ENCODE measurements at places on chromosomes 12 and 14.
A peak's percentile ranks its signal among the peaks of the same experiment; 100 is the strongest.

GRCh38 chr12:116164250-116165035, 113.0 kb downstream of the MED13L start:
- DNase-seq = no peak

GRCh38 chr12:229441-230191, 15.7 kb upstream of the SLC6A12 start:
- DNase-seq = no peak

GRCh38 chr12:78087363-78087675, 256.6 kb downstream of the NAV3 start:
- no peak for DNase-seq

DNA sequence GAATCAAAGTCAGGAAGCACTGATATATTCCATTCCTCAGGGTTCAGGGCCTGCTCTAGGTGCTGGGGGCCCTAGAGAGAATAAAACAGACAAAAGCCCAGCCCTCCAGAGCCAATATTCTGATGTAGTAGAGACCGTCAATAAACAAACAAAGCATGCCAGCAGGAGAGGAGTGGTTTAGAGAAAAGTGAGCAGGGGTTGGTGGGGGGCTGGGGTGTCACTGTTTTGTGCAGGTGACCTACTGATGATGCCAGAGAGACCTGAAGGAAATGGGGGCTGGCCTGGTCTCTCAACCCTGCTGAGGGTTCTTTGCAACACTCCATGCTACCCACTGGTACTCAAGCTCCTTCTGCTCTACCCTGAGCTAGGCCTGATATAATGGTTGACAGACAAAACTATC, 26.5 kb downstream of the IL26 start:
- DNase-seq = no peak

- DNase-seq = no peak
Observed at GRCh38 chr12:31867292-31867691, 91.9 kb upstream of the RESF1 start.

- DNase-seq = no peak
Observed at GRCh38 chr14:91171291-91171690, 57.4 kb downstream of the DGLUCY start.

- no peak for DNase-seq
Observed at GRCh38 chr12:16669756-16670155, 63.8 kb upstream of the LMO3 start.

DNA sequence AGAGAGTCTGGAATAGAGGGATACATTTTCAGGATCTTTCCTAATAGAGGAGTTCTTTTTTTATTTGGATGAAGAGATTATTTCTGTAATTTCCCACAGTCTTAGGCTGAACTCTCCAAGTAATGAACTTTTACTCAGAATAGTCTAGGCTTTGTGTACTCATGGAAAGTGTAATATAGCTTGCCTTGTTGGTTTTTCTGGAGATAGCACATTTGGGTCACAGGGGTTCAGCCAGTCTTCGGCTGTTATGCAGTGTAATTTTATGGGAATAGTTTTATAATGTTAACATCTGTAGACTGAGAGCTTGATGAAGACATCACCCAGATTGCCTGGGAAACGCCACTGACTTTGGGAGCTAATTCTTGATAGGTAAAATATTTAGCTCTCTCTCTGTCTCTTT, 450.8 kb downstream of the RAD51B start:
- no peak for DNase-seq

GRCh38 chr12:29794862-29795261, 11.1 kb upstream of the TMTC1 start:
- DNase-seq = no peak

DNA sequence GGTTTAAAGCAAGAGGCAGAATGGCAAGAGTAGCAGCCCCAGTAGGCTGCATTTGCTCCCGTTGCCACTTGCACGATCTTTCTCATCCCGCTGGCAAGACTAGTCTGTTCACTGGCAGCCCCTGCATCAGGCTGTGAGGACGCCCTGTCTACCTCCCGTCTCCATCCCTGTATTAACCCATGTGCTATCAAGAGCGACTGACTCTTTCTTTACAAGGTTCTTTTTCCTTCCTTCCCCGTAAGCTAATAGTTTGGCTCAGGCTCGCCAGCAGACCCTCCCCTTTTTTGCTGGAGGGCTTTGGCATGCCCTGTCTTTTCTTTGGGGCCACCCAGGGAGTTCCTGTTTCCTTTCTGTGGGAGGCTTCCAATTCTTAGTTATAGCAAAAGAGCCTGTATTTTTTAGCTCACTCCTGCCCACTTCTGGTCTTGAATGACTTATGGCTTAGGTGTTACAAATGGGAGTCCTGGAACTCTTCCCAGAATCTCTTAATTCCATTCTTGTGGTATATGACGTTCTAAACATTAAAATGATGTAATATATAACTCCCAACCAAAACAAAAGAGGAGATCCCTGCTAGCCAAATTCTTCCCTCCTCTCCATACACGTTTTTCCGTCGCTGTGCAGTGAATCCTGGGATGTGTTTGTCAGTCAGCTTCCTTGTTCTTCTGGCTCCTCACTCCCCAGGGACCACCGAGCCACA, 149.0 kb downstream of the PRKCH start:
- DNase-seq = peak; percentile 82
